ENCODE measurements at places on chromosomes 11 and 22.
A peak's percentile ranks its signal among the peaks of the same experiment; 100 is the strongest.

- H3K27me3 ChIP-seq: no peaks in the 10 kb centered on the region
- no peaks in the 10 kb centered on the region for H3K4me1 ChIP-seq
- H3K36me3 ChIP-seq: no peaks in the 10 kb centered on the region
- DNase-seq: no peak
- H3K4me3 ChIP-seq: no peak overlapping the region
Measured at GRCh38 chr22:45575607-45576272, 73.1 kb downstream of the FBLN1 start.

DNA sequence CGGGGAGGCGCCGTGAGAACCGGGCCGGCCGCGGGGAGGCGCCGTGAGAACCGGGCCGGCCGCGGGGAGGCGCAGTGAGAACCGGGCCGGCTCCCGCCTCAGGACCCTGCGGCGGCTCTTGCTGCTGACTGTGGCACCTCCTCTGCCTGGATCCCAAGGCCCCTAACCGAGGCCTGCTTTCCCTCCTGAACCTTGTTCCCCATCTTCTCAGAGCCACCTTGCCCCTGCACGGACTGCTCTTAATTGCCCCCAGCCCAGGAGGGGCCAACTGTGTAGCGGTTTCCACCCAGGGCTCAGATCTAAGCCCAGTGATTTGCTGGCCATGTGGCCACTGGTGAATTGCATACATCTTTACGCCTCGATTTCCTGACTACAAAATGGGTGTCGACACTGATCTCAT is 112.2 kb upstream of the B3GAT1 start:
- DNase-seq: no peak
- no peak overlapping the region for H3K27ac ChIP-seq
- no peaks in the 10 kb centered on the region for H3K36me3 ChIP-seq
- H3K4me1 ChIP-seq: peaks cover 6% of the 10 kb centered on the region
- H3K4me3 ChIP-seq: no peak overlapping the region
- H3K27me3 ChIP-seq: no peaks in the 10 kb centered on the region

DNA sequence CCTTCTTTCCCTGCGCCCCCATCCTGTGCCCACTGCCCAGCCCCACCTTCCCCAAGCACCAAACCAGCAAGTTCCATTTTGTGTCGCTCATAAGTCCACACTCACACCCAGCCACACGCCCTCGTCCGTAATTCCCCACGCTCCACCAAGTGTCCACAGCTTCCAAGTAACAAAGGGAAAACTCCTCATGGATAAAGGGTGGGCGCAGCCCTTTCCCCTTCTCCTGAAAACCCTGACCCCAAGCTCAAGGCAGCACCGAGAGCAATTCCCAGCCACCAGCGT is 458 bp downstream of the FXYD6 start:
- H3K36me3 ChIP-seq: no peaks in the 10 kb centered on the region
- H3K4me3 ChIP-seq: peak overlapping the region; percentile 72
- peaks cover 46% of the 10 kb centered on the region for H3K4me1 ChIP-seq
- DNase-seq: no peak

DNA sequence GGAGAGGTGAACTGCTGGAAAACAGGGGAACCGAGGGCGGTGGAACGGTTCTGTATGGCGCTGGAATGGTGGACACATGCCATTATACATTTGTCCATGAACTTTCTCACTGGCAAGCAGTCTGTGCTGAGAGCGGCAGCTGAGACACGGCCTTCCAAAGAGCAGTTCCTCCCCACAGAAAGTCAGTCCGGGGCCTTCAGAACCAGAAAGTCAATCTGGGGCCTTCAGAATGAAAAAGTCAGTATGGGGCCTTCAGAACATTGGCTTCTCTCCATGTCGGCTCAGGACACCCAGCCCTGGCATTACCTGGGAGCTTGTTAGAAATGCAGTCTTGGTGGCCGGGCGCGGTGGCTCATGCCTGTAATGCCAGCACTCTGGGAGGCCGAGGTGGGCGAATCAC is 8.8 kb downstream of the TXN2 start:
- H3K4me3 ChIP-seq: no peak overlapping the region
- no peaks in the 10 kb centered on the region for H3K27me3 ChIP-seq
- H3K36me3 ChIP-seq: no peaks in the 10 kb centered on the region
- no peaks in the 10 kb centered on the region for H3K4me1 ChIP-seq
- DNase-seq: no peak

GRCh38 chr11:67652965-67653845 is 2.7 kb upstream of the ACY3 start:
- H3K4me1 ChIP-seq: peaks cover 8% of the 10 kb centered on the region
- no peaks in the 10 kb centered on the region for H3K36me3 ChIP-seq
- H3K4me3 ChIP-seq: no peak overlapping the region
- H3K27ac ChIP-seq: no peak overlapping the region
- no peaks in the 10 kb centered on the region for H3K27me3 ChIP-seq

- DNase-seq: no peak
- no peak overlapping the region for H3K4me3 ChIP-seq
- no peaks in the 10 kb centered on the region for H3K27me3 ChIP-seq
Measured at GRCh38 chr11:46149826-46150225, 28.6 kb upstream of the PHF21A start.

GRCh38 chr11:119875841-119876600 is 147.0 kb upstream of the NECTIN1 start:
- no peak overlapping the region for H3K27ac ChIP-seq
- H3K27me3 ChIP-seq: peaks cover 3% of the 10 kb centered on the region
- no peaks in the 10 kb centered on the region for H3K36me3 ChIP-seq
- no peak overlapping the region for H3K4me3 ChIP-seq

- H3K27me3 ChIP-seq: no peaks in the 10 kb centered on the region
- H3K4me1 ChIP-seq: peaks cover 51% of the 10 kb centered on the region
- no peak overlapping the region for H3K27ac ChIP-seq
- DNase-seq: no peak
- no peaks in the 10 kb centered on the region for H3K36me3 ChIP-seq
Measured at GRCh38 chr11:59183771-59184170, 11.8 kb downstream of the DTX4 start.

DNA sequence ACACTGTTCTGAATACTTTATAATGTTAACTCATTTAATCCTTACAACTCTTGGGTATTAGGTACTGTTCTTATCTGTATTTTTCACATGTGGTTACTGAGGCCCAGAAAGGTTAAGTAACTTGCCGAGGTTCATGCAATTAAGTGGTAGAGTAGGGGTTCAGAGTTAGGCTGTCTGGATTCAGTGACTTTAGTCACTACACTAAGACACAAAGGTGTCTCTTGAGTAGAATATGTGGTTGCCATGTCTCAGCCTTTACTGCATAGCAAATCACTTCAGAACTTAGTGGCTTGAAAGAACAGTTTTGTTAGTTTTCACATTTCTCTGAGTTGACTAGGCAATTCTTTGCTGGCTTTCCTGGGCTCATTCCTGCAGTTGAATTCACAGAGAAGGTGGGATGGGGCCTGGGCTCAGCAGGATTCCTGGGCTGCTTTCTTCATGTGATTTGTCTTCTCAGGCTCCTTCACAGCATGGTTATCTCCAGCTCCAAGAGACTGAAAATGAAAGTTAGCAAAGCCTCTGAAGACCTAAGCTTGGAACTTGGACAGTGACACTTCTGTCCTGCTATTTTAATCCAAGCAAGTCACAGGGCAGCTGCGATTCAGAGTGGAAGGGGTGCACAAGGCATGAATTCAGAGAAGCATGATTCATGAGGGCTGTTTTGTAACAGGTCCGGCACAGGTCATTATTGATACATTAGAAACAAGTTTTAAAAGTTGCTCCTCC is 68.3 kb downstream of the SPECC1L start:
- H3K27me3 ChIP-seq: no peaks in the 10 kb centered on the region
- peak overlapping the region; percentile 92 for H3K27ac ChIP-seq
- DNase-seq: peak; percentile 30
- peaks cover 9% of the 10 kb centered on the region for H3K36me3 ChIP-seq

GRCh38 chr11:65651589-65652510 is 10.9 kb downstream of the RELA start:
- no peak overlapping the region for H3K27ac ChIP-seq
- no peak for DNase-seq
- H3K36me3 ChIP-seq: no peaks in the 10 kb centered on the region
- peak overlapping the region; percentile 48 for H3K4me3 ChIP-seq
- peaks cover 17% of the 10 kb centered on the region for H3K27me3 ChIP-seq
